ENCODE measurements at places on chromosomes 6 and 20. TPM values are rescaled to one million over a fixed set of nuclear protein-coding genes. Genes with fewer than 3 reads are reported as not detected.

FOXA2 gene
- 12.2 TPM for polyA plus RNA-seq

- DNase-seq, result no peak
Measured at GRCh38 chr6:96834070-96834469, 3.2 kb downstream of the GPR63 start.

- DNase-seq, result no peak
Measured at GRCh38 chr6:140744659-140745320, 1370.3 kb upstream of the CITED2 start.

GRCh38 chr6:1608222-1609040, 1.3 kb upstream of the FOXC1 start:
- no peak for DNase-seq

DNA sequence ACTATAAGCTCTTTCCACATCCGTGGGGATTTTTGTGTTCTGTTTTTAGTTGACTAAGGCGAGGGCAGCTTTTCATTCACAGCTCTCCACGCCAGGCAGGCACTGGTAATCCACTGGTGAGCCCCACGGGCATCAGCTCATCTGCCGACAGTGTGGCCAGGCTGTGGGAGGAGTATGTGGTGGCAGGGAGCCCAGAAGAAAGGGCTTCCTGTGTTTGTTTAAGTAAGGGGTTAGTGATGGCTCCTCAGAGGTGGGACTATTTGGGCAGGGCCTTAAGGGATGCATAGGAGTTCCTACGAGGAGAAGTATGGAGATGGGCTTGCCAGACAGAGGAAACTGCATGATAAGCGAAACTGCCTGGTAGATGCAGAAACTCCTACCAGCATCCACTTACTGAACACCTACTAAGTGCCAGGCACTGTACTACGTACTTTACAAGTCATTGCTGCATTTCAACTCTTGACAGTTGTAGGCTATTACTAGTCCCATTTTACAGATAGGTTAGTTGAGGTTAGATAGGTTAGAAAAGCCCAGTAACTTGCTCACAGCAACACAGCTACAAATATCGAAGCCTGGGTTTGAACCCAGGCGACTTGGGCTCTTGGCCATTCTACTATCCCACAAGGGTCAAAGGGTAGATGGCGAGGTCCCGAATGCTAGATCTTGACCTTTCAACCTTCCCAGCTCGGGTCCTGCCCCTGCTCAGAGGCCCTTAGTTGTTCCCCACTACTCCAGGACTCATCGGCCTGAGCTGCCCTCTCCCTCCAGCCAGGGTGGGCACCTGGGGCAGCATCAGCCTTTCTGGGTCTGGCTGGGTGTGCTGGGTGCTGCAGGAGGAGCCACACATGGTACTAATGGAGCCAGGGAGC, 55.1 kb downstream of the CEBPB start:
- DNase-seq, result no peak

GRCh38 chr20:52971498-52972189, 514 bp upstream of the TSHZ2 start:
- no peak for DNase-seq

- no peak for DNase-seq
Measured at GRCh38 chr6:15476631-15477380, 186.0 kb downstream of the DTNBP1 start.

DNA sequence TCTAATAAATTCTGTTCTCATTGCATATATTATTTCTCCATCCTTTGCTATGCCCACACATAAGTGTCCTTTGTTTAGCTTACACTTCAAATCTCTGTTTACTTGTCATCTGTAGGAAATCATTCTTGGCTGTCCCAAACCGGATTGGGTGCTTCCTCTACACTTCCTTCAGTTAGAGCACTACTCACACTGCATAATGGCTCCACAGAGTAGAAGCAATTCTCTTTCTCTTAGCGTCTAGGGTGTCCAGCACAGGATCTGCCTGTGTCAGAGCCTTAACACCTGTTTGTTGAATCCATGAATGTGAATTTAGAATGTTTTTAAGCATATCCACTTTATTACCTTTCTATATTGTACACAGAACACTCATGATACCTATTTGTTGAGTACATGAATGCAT, 87.0 kb upstream of the BMP2 start:
- DNase-seq, result no peak

GRCh38 chr20:52402950-52403349, 211.4 kb upstream of the ZFP64 start:
- DNase-seq, result no peak

Measured in HepG2 (cell line).